Thoracic aorta (tissue), 2 donors: ENCODE measurements at places on chromosomes 4 and X. TPM values are rescaled to one million over a fixed set of nuclear protein-coding genes. Genes with fewer than 3 reads are reported as not detected.

DNA sequence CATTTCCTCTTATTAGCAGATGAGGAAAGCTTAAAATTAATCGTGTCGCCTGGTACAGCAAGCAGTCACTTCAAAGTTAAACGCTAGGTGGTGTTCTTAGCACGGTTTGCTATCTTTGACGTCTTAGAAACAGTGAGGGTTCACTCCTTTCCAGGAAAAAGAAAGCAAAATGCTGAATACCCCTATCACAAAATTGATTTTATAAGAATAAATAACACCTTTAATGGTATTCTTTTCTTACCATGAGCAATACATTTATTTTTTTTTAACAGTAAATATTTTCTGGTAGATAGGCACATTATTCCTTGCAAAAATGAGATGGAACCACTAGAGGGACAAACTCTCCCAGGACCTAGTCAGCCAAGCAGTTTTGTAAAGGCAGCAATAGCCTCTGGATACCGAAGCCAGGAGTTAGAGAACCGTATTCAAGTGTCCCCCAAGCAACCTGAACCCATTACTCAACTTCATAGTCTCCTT lies 153.9 kb downstream of the KDR start:
- no peak for DNase-seq

DNA sequence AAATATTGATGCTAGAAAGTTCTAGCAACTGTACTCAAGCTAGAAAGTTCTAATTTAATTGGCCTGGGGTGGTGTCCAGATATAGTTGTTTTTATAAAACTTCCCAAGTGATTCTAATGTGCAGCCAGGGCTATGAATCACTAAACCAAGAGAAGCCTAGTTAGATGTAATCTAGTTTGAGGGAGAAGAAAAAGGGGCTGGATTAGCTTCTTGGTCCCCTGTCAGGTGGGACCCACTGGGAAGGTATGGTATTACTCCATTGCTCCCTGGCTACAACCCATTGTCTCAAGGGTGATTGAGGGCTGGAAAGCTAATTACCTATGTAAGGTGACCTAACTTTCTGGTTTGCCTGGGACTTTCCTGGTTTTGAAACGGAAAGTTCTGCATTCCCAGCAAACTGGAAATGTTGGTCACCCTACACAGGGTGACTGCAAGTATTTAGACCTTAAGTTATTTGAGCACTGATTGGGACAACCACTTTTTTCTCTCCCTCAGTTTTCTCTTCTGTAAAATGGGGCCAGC lies 23.9 kb upstream of the MSN start:
- no peak for DNase-seq

DNA sequence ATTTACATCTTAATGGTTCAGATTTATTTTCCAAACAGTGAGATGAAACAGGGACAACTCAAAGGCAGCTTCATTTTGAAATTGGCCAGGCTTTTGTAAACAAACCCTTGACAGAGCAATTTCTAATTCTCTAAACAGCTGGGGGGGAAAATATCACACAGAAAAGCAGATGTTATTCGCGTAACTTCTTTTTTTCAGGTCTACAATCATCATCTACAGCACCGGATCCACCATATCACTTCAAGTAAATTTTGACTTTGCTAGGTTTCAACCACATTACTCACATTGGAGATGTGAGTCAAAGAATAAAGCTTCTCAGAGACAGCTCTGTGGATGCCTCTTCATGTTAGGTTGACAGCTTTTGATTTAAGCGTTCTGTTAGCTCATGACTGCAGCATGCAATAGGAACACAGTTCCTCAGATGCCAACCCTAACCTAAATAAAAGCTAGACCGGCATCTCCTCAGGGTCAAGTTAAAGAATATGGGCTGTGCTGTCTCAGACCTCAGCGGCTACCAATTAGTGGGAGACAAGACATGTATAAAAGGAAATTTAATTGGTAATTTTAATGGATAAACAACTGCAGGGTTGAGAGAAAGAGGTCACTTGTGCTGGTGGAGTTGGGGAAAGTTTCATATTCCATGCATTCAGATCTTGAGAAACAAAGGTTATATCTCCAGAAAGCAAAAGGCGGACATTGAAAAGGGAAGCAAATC lies 26.8 kb downstream of the AMELX start:
- DNase-seq: no peak

DNA sequence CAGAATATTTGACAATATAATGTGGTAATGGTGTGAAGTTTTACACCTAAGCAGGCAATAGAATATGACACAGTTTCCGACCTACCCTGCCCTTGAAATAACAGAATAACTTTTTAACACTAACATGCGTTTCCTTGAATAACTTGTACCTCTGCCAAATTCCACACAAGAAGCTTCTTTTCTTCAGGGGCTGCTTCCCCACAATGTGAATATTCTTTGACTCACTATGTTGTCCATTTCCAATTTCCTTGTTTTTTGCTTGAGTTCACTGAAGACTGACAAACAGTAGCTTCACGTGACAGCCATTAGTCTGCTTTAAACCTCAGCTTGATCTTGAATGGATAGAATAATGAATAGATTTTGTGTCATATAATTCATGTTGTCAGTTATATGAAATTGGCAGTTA lies 14.3 kb downstream of the SHROOM3 start:
- no peak for DNase-seq

DNA sequence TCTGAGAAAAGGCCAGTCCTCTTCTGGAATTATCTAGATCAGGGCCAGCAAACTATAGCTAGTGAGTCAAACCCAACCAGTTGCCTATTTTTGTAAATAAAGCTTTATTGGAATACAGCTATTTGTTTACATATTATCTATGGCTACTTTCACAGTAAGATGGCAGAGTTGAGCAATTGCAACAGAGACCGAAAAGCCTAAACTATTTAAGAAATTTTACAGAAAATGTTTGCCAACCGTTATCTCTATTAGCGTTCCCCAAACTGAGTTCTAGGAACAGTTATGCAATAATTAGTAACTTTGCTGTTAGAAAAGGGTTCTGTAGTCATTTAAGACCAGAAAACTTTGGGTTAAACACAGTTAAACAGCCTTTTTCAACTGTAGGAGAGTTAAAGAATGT lies 10.5 kb downstream of the TEX13B start:
- DNase-seq: no peak

GRCh38 chrX:1221296-1221845 lies 8.9 kb upstream of the CRLF2 start:
- no peak for DNase-seq

GRCh38 chr4:41192136-41192535 lies 22.2 kb downstream of the APBB2 start:
- DNase-seq: no peak

The FGFR3 gene
- total RNA-seq: 1.4 TPM

The NAP1L3 gene
- 15.0 TPM for total RNA-seq
